NCI-H1930 (cell line): ENCODE measurements at places on chromosomes 13 and 19.

GRCh38 chr19:49114630-49115363 lies 627 bp downstream of the LIN7B start:
- peak; percentile 28 for DNase-seq

DNA sequence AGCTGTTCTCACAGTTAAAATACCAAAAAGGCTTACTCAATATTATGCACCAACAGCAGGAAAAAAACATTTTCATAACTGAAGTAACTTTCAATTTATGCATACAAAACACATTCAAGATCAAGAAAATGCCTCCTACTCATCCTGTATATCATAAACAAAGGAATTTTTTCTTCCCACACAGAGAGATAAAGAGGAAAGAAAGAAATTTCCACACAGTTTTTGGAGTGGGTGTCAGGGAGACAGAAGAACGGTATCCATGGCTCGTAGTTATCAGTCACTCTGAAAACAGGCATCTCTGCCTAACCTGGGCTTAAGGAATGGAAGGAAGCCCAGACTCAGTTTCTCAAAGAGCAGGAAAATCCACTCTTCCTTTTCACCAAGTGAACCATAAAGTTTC lies 92.4 kb upstream of the SIAH3 start:
- DNase-seq, result no peak

DNA sequence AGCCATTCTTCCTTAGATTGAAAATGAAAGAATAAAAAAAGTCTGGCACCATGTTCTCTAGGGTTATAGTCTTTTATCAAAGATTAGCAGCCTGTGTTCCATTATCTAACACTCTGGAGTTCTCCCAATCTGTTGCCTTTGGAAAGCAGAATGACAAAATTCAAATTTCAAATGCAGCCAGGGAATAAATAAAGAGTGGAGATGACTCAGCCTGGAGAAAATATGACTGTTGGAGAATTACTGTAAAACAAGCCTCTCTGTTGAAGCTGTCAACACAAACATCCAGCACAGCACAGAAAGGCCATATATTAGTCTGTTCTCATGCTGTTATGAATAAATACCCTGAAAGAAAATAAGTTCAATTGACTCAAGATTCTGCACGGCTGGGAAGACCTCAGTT lies 650.5 kb upstream of the SLC10A2 start:
- no peak for DNase-seq

GRCh38 chr19:49129238-49129583 lies 9.9 kb downstream of the PPFIA3 start:
- DNase-seq, result peak; percentile 28

DNA sequence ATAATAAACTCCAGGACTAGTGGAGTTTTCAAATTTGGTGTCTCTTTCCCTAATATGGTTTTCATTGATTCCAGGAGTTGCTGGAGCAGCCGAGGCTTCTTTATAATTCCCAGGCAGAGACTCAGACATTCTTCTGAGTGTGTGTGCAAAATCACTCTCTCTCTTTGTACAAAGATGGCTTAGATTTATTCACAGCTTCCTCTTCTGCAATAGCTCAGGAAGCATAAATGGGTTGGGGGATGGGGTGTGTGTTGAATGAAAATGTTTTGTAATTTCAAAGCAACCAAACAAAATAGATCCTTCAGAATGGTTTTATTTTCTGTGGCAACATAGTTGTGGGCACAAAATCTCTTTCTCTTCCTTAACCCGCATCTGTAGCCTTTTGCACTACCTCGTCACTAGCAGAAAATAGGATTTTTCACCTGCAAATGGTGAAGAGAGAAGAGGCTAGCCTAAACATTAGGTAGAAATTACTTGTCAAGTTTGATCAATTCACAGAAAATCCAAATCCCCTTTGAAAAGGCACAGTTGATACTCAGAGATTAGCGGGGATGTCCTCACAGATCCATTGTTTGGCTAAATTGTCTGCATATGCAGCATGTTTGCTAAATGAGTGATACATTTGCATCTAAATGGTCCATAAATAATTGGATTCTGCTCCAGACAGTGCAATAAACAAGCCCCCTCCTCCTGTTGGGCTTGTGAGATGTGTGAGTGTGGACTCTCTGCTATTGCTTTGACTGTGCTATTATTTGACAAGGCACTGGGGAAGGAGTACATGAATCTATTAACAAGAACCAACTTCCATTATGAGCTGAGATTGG lies 66.7 kb downstream of the CBY2 start:
- DNase-seq, result no peak

GRCh38 chr19:5074407-5074806 lies 105.5 kb downstream of the KDM4B start:
- no peak for DNase-seq

- no peak for DNase-seq
Measured at GRCh38 chr19:1273263-1274041, 1.9 kb upstream of the FAM174C start.

GRCh38 chr13:51346397-51346796 lies 6.9 kb downstream of the SERPINE3 start:
- no peak for DNase-seq

GRCh38 chr19:4069331-4069959 lies 2.7 kb upstream of the ZBTB7A start:
- DNase-seq, result no peak
